ENCODE measurements at places on chromosomes 11 and 22.

- no peak for DNase-seq
Observed at GRCh38 chr11:33507967-33508366, 192.7 kb downstream of the C11orf91 start.

DNA sequence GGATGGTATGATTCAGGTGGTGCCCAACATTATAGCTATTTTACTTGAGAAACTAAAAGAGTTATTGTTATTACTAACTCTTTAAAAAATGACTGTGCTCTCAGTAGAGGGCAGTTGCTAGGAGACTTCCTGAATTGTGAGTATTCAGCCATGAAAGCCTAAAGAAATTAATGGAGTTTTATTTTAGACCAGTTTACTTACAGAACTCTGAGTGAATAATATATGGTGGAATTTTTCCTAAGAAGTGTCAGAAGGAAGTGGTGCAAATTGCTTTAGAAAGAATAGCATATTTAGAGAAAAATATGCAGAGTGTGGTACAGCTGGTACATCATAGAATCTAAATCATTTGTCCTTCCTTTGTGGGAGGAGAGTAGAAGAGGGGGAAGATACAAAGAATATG, 689.9 kb upstream of the CCDC90B start:
- DNase-seq: no peak

DNA sequence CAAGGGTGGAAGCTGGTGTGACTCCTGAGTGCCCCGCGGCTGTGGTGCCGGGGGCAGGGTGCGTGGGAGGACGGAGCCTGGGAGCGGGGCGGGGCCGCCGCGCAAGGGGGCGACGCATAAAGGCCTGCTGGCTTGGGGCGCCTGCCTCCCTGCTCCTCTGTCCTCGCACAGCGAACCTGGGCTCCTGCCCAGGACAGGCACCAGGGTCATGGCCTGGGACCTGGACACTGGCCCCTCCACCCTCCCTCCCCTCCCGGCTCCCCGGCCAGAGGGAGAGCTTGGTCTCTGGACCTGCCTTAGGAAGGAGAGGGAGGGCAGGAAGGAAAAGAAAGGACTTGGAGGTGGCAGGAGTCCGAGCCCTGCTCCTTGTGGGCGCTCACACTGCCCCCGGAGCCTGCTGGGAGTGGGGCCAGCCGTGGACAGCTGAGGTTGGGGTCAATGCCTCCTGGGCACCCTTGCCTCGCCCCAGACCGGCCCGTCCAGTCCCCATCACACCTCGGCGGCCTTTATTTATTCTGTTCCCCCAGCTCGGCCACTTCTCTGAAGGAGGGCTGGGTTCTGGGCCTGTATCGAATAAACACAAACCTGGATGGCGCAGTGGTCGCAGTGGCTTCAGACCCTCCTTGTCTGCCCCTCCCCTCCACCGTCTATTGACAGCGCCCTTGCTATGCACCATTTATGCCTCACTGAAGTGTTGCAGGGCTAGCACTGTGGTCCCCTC, 8.7 kb downstream of the SLC16A8 start:
- DNase-seq: no peak

DNA sequence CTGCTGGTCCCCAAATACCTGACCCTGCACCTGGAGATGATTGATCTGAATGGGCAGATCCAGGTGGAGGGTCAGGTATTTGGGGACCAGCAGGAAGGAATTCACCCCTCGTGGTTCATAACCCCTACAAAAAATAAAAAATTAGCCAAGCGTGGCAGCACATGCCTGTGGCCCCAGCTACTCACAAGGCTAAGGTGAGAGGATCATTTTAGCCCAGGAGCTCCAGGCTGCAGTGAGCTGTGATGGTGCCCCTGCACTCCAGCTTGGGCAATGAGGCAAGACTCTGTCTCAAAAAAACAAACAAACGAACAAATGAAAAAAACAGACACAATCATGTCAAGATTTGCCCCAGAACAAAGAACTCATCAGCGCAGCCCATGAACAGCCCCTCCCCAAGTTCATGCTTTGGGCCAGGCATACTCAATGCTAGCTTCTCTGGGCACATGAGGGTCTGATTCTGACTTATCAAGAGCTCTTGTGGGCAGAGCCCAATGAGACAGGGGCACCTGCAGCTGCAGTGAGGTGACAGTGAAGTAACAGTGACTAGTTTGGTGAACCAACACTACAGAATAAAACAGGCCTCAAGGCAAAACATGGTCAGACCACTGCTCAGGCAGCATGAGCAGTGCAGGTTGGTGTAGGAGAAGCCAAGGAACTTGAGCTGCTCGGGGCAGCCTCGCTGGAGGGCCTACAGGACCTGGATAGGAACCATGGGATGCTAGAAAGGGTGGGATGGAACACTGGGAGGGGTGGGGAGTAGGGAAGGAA, 10.2 kb upstream of the FCHSD2 start:
- DNase-seq: no peak

DNA sequence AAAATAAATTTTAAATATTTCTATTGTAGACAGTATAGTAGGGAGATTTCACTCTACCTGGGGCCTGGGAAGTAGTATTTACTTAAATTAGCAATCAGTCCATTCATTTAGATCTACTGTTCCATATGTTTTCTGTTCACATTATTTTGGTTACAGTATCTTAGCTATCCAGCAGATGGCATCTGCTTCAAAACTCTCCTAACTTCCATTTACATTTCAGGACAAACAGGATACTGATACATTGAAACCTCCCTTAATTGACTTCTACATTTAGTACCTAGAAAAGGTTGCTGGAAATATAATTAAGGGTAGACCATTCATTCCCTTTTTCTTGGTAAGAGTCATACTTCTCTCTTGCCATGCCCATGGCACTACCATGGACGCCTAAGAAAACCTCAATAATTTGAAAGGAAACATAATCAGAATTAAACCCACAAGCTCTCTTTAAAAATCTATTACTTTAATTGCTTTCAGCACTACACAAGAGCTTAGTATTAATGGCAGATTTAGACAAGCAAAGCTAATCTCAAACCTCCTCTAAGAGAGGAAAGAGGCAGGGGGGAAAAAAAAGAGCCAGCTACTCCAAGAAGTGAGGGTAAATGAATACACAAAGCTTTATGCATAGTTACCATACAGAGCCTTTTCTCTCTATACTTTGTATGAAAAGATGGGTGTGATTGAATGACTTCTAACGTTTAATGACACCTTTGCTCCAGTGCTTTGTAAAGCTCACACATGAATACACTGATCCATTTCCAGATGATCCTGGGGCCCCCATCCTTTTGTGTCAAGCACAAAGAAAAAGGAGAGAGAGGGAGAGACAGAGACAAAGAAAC, 131.2 kb upstream of the MTMR2 start:
- DNase-seq: no peak

DNA sequence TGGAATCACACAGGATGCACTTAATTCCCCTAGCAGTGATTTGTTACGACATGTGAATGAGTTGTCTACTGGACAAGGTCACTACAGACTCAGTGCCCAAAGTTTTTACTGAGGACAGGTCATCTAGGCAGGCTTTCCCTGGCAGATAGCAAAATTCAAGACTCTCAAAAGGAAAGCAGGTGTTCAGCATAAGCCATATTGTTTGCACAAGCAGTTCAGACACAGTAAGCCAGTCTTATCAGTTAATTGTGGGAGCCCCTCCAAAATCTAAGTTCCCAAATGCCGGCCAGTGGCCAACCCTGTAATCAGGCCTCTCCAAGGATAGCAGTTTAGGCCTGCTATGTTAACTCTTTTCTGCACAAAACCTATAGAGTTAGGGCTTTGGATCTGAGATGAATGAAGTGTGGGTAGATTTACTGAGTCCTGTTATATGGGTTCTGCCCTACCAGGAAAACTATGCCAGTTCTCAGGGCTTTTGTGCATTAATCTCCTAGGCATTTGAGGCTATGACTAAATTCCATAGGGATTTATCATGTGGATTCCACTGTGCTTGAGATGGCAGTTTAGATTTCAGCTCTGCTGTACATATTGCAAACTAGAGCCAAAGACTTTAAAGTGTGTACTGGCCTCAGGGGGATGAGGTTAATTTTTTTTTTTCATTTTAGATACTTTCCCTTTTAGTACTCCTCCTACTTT, 4.8 kb upstream of the ARHGEF12 start:
- no peak for DNase-seq

DNA sequence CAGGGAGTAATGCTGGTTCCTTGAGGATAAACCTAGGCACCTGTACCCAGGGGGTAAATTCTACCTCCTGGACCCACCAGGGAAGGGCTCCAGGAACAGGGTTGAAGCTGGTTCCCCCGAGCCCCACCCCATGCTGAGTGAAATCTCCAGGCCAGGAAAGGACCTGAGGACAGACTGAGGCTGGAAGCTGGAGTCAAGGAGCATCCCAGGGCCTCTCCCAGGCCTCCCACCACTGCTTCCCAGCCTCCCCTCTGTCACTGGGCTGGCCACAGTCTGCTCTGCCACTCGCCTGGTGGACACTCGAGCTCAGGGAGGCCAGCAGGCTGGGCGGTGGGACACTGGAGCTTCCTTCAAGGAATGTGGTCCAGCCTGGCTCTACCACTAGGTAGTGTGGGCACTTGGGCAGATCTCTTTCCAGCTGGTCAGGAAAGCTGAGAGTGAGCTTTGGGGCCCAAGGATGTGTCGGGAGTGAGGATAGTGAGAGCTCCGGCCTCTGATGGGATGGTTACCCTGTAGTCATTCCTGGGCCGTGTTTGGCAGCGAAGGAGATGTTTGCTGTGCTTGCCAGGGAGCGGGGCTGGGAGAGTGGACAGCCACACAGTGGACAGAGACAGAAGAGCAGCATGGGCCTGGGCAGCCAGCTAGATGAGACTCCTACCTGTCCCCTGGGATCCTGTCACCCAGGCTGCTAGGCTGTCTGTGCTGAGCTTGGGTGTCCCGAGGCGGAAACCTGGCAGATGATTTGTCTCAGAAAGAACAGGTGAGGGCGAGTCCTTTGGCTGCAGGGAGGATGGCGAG, 3.4 kb downstream of the OVOL1 start:
- no peak for DNase-seq

DNA sequence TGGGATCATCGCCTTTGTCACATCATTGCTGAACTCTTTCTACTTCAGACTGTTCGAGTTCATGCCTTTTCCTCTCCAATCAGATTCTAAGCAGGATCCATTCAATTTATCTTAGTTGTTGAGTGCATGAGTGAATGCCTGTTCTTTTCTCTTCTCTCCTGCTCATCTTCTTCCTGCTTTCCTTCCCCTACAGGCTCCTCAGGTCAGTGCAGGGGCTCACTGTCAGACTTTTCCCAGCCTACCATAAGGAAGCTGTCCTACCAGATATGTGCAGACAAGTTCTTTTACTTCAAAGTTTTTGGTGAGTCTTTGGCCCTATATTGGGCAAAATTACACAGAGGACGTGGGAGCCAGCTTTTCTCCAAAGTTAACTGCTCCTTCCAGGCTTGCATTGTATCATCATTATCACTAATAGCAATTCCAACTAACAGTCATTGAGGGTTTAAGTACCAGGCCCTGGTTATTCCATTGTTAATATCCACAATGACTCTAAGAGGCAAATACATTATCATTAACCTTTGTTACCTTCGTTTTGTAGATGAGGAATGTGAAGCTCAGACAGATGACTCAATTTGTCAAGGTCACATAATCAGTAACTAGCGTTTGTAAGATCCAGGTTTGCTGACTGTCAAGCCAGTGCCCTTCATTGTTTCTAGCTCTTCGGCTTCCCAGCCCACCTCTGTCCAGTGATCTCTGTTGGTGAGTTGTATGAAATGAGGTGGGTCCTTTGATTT, 30.4 kb downstream of the OR6Q1 start:
- no peak for DNase-seq

- DNase-seq: no peak
Observed at GRCh38 chr11:35146711-35147110, 7.7 kb downstream of the CD44 start.

DNA sequence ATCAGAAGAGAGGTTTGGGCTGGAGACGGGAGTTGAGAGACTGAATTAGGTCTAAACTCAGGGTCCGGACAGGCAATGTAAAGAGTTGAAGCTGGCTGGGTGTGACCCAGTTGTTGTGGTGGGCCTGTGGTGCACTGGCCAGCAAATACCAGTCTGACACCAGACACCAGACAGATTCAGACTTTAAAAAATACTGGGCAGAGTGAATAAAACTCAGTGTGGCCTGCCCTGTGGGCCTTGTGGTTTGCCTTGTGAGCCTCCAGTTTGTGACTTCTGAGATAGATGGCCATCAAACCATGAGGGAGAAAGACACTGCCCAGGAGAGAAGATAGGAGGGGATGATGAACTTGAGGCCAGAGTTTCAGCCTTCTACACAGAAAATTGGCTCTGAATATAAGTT, 25.8 kb downstream of the RCN1 start:
- no peak for DNase-seq

DNA sequence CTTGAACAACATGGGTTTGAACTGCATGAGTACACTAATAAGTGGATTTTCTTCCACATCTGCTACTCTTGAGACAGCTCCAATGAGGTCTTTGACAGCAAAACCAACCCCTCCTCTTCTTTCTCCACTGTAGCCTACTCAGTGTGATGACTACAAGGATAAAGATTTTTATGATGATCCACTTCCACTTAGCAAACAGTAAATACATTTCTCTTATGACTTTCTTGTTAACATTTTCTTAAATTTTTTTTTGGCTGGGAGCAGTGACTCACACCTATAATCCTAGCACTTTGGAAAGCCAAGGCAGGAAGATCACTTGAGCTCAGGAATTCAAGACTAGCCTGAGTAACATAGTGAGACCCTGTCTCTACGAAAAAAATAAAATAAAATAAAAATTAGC, 9.9 kb upstream of the EIF4G2 start:
- DNase-seq: no peak

DNA sequence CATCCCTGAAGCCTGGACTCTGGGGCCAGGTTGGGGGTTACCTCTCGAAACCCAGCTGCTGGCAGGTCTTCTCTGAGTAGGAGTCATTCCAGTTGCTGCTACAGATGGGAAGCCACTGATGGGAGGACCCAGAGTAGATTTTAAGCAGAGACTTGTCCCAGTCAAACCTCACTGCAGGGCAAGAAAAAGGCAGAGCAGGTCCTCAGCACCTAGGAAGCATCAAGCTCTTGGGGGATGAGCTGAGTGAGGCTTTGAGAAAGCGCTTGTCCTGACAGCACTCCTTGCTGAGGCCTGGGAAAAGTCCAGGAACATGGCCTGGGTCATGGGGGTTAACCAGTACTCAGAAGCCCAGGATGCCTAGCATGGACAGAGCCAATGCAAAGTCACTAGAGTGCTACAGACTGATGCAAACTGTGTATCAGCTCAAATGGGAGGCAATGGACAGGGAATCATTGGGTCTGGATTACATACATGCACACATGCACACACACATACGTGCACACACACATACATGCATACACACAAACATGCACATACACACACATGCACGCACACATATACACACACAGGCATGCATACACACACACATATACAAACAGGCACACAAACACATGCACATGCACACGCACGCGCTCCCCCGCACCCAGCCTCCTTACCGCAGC, 15.3 kb downstream of the TMPRSS13 start:
- no peak for DNase-seq

DNA sequence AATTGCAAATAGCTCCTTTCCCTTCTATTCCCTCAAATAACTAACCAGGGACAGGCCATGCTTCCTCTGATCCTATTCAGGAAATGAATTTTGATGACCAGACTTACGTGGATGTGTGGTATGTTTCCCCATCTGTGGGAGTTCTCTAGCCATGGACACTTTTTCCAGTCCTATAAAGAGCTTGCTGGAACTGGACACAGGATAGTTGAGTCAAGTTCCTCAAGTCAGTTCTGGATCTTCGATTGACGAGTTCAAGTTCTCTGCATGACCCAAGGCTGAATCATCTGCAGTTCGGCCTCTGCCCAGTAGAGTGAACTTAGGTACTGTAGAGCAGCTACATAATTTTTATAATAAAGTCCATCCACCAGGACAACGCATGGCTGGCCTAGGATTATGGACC, 52.7 kb upstream of the CCND1 start:
- no peak for DNase-seq

- no peak for DNase-seq
Observed at GRCh38 chr11:25449091-25449490, 882.8 kb upstream of the ANO3 start.

GRCh38 chr11:69992943-69993694, 85.0 kb upstream of the ANO1 start:
- DNase-seq: no peak
